ENCODE measurements at places on chromosomes 7 and 10. TPM values are rescaled to one million over a fixed set of nuclear protein-coding genes. Genes with fewer than 3 reads are reported as not detected.

GRCh38 chr7:7553386-7553785 is 13.3 kb upstream of the MIOS start:
- peaks cover 3% of the 10 kb centered on the region for H3K27me3 ChIP-seq
- no peaks in the 10 kb centered on the region for H3K4me1 ChIP-seq
- H3K36me3 ChIP-seq, result peaks cover 2% of the 10 kb centered on the region
- no peak overlapping the region for H3K27ac ChIP-seq

DNA sequence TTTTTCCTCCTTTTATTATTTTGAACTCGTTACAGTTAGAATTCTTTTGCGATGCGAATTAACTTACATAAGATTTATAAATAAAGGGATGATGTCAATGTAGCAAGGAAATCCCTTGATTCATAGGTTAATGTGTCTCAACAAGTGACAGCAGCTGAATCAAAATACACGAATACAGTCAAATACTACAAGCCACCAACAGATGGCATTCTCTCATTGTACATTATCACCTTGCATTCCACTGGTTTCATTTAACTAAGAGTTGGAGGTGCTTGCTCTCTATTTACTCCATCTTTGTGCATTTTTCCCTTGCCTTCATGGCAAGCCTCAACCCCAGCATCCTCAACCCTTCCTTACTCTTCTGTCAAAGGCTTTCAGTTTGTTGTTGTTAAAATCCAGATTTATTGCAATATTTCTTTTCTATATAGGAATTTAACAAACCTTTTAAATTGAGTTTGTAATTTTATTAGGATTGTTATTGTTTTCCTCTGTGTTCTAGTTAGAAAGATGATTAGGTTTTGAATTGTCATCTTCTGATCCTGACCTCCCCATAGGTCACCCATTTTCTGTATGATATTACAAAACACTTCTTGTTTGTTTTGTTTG is 78.3 kb downstream of the SLC25A40 start:
- no peak overlapping the region for H3K27ac ChIP-seq
- no peak for DNase-seq
- no peaks in the 10 kb centered on the region for H3K36me3 ChIP-seq
- no peak overlapping the region for H3K4me3 ChIP-seq

- peak; percentile 30 for DNase-seq
- no peaks in the 10 kb centered on the region for H3K36me3 ChIP-seq
- H3K4me3 ChIP-seq, result no peak overlapping the region
These were observed 182.9 kb upstream of the SHH start for GRCh38 chr7:155995183-155995612.

- no peaks in the 10 kb centered on the region for H3K36me3 ChIP-seq
- peaks cover 4% of the 10 kb centered on the region for H3K4me1 ChIP-seq
- H3K4me3 ChIP-seq, result no peak overlapping the region
- H3K27me3 ChIP-seq, result peaks cover 21% of the 10 kb centered on the region
These were observed 2.0 kb upstream of the CTBP2 start for GRCh38 chr10:125162120-125162931.

GRCh38 chr7:151428378-151429236 is 11.3 kb downstream of the CRYGN start:
- no peak for DNase-seq
- no peaks in the 10 kb centered on the region for H3K27me3 ChIP-seq
- peaks cover 50% of the 10 kb centered on the region for H3K4me1 ChIP-seq
- no peaks in the 10 kb centered on the region for H3K36me3 ChIP-seq
- peak overlapping the region; percentile 65 for H3K27ac ChIP-seq

GRCh38 chr7:122588621-122589020 is 110.3 kb downstream of the RNF133 start:
- DNase-seq, result no peak
- no peaks in the 10 kb centered on the region for H3K36me3 ChIP-seq
- H3K4me1 ChIP-seq, result no peaks in the 10 kb centered on the region
- H3K27ac ChIP-seq, result no peak overlapping the region
- H3K4me3 ChIP-seq, result no peak overlapping the region

The SSC4D gene
- total RNA-seq, result 0.62 TPM

The GNGT1 gene
- total RNA-seq, result not detected

The LRRC17 gene
- not detected for total RNA-seq

- no peak overlapping the region for H3K4me3 ChIP-seq
- H3K27ac ChIP-seq, result peak overlapping the region; percentile 14
- H3K4me1 ChIP-seq, result peaks cover 70% of the 10 kb centered on the region
These were observed 41.3 kb downstream of the CCDC6 start for GRCh38 chr10:59865101-59865500.

The TSPAN33 gene
- total RNA-seq, result 7.2 TPM

- H3K27ac ChIP-seq, result no peak overlapping the region
- no peaks in the 10 kb centered on the region for H3K36me3 ChIP-seq
- H3K27me3 ChIP-seq, result peaks cover 76% of the 10 kb centered on the region
- DNase-seq, result peak; percentile 30
- H3K4me1 ChIP-seq, result peaks cover 41% of the 10 kb centered on the region
- peak overlapping the region; percentile 15 for H3K4me3 ChIP-seq
These were observed 28.6 kb upstream of the KCNK18 start for GRCh38 chr10:117168729-117169128.

The FAM13C gene
- total RNA-seq, result not detected

DNA sequence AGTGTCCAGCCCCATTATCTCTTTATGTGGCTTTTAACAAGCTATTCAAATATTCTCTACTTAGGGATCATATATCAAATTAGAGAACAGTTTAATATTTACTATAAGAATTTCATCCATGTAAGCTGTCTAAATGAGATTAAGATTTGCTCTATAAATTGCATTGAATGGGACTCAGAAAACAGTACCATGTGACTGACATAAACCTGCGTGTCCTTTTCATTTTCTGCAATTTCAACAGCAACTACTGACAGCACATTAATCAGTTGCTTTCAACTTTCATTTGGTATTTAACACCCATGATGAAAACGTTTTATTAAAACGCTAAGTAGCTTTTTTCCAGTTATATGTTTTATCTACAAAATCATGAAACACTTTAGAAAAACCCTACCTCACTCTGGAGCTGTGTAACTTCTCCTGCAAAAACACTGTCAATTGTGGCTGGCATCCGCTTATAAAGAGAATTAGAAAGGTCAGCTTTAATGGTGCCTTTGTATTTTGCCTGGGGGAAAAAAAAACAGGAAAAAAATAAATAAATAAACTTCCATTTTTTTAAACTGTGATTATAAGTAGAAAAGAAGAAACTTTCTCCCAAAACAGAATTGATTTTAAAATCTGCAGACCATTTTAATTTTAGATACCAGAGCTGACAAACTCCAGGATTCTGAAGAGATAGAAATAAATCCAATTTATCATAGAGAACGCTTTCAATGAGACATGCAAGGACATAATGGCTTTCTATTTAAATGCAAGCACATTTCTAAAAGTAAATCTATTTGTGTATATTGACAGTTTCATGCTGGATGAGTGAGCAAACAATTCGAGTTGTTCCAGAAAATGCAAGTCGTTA is 9.2 kb downstream of the NEBL start:
- no peak overlapping the region for H3K4me3 ChIP-seq
- H3K36me3 ChIP-seq, result no peaks in the 10 kb centered on the region
- no peak overlapping the region for H3K27ac ChIP-seq
- no peak for DNase-seq
- H3K27me3 ChIP-seq, result no peaks in the 10 kb centered on the region

DNA sequence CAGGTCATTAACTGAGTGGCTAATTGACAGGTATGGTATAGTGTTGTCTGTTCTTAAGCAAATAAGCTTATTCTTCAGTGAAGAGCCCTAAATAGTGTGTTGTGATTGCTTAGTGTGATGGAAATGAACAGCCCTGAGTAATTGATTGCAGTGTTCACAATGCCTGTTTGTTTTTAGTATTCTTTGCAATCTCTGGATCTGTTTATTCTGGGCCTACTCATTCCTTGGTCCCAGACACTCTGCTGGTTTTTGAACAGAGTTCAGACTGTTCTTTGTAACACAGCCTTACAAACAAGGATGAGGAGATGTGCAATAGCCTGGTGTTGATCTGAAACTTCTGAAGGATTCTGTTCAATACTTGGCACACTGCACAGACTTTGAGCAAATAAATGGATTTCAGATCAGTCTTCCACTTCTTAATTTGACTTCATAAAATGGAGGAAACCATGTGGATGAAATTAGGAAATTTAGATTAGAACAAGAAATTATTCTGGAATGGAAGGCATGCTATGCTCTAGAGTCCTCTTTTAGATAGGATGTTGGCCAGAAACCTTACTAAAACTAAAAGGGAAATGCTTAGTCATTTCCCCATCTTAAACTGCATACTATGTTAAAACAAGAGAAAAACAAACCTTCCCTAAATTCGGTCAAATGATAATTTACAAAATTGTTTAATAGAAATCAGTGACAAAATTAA is 444.2 kb upstream of the SEMA3D start:
- H3K27ac ChIP-seq, result no peak overlapping the region
- H3K27me3 ChIP-seq, result no peaks in the 10 kb centered on the region
- no peaks in the 10 kb centered on the region for H3K4me1 ChIP-seq
- no peak for DNase-seq
- no peak overlapping the region for H3K4me3 ChIP-seq

DNA sequence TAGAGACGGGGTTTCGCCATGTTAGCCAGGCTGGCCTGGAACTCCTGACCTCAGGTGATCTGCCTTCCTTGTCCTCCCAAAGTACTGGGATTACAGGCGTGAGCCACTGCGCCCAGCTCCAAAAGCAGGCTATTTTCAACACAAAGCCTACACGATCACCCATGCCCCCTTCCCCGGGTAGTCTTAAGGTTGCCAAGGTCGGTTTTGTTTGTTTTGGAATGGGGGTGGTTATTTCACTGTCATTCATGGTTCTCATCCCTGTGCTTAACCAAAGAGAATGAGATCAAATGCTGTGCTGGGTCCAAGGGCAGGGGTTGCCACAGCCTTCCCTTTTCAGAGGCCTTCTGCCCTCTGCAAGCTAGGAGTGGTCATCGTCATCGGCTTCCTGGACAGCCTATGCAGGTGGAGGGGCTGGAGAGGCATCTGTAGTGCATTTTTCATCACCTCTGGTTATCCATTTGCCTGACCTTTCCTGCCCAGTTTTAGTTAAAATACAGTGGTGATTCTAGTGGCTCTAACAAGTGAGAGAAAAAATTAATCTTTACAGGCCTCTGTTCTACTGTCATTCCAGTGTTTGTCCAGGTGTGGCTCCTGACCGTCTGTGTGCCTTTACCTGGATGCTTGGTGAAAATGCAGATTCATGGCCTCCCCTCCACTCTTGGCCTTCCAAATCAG is 11.4 kb downstream of the BLVRA start:
- no peak overlapping the region for H3K4me3 ChIP-seq
- H3K27me3 ChIP-seq, result no peaks in the 10 kb centered on the region
- DNase-seq, result no peak
- H3K27ac ChIP-seq, result no peak overlapping the region
- peaks cover 18% of the 10 kb centered on the region for H3K36me3 ChIP-seq
- peaks cover 8% of the 10 kb centered on the region for H3K4me1 ChIP-seq

DNA sequence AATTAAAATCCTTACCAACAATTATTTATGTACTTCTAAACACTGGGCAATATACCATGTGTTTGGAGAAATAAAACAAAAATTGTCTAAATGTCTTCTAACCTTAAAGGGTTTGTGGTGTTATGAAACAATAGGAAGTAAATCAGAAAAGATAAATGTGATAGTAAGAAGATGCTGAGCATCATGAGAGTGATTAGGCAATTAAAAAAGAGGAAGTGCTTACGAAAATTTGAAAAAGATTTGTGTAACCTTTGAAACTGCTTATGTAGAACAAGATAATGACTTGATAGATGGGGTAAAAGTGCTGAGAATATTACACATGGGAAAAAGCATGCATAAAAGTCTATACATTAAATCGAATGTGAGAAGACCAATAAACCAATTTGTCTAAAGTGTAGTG is 573.4 kb upstream of the CNTNAP2 start:
- no peak overlapping the region for H3K4me3 ChIP-seq
- H3K27ac ChIP-seq, result no peak overlapping the region
- H3K27me3 ChIP-seq, result no peaks in the 10 kb centered on the region
